ENCODE measurements at places on chromosomes 3 and 15. TPM values are rescaled to one million over a fixed set of nuclear protein-coding genes. Genes with fewer than 3 reads are reported as not detected.
A peak's percentile ranks its signal among the peaks of the same experiment; 100 is the strongest.

The MESP2 gene
- polyA plus RNA-seq, result 0.45 TPM

The KIF23 gene
- polyA plus RNA-seq, result 59.4 TPM

The FRMD5 gene
- 1.8 TPM for polyA plus RNA-seq

The ICE2 gene
- polyA plus RNA-seq, result 99.1 TPM

The WDR93 gene
- 3.7 TPM for polyA plus RNA-seq

- no peak for DNase-seq
Observed at GRCh38 chr3:150627557-150627956, 24.4 kb downstream of the SELENOT start.

- DNase-seq, result no peak
Observed at GRCh38 chr3:67497746-67498145, 156.7 kb downstream of the SUCLG2 start.

- DNase-seq, result no peak
Observed at GRCh38 chr3:18591120-18591519, 166.0 kb upstream of the SATB1 start.

GRCh38 chr3:71584394-71585011, 975 bp upstream of the FOXP1 start:
- DNase-seq, result peak; percentile 67

- no peak for DNase-seq
Observed at GRCh38 chr3:131453533-131453932, 49.2 kb downstream of the MRPL3 start.

DNA sequence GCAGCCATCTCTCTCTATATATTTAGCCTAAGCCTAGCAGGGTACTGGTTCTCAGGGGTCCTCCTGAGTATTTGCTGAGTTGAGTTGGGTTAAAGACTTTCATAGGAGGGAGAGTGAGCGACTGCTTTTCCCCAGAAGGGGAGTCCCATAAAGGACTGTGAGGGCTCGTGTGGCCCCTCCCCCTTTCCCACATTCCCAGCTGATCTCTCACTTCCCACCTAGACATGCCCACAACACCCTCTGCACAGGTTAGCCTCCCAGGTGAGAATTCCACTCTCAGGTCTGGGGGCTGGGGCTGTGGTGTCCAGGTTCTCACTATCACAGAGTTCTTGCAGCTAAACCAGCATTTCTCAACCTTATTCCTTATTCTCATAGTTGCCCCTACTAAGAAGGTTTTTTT, 15.8 kb downstream of the EPHB1 start:
- DNase-seq, result no peak

Data from left kidney (tissue), 8 donors.